NCI-H1417 (cell line): ENCODE measurements at places on chromosomes 16 and 17.

DNA sequence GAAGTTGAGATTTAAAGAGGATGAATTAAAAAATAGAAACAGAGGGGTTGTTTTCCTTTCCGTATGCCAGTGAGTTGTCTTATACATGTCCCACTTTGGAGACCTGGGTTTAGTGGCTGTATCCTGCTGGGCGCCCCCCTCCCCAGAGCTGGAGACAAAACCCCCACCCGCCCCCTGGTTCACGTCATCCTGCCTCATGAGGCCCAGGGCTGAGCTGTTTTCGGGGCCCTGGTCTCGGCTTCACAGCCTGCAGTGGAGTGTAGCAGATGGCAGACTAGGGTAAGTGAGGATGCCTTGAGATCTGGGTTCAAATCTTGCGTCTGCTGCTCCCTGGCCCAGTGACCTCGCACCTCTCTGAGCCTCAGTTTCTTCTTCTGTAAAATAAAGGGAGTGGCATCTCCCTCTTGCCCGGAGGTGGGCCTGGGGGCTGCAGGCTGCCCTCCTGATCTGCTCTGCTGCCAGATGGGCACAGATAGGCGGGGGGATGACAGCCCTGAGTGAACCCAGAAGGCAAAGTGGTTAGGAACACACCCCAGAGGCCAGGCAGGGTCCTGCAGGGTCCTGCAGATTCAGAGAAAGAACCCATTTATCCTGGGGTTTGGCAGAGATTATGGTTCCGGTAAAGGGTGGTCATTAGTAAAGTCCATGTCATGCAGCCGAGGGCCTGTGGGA, 45.1 kb downstream of the SOCS3 start:
- no peak for DNase-seq

DNA sequence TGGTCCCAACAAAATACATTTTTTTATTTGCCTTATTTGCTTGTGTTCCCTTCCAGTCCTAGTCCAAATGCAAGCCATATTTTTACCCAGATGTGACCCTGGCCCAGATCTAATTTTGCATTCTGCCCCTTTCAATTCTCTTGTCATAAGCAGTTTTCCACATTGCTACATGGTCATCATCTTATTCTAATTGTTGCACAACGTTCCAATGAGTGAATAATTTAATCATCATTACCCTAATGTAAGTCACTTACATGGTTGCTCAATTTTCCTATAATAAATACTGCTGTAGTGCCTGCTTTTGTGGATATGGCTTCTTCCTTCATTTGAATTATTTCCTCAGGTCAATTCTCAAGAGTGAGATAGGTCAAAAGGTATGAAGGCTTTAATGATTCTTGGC, 12.8 kb downstream of the RSAD1 start:
- DNase-seq, result no peak

- DNase-seq, result no peak
These were observed 70.0 kb downstream of the HS3ST3A1 start for GRCh38 chr17:13531721-13532120.

DNA sequence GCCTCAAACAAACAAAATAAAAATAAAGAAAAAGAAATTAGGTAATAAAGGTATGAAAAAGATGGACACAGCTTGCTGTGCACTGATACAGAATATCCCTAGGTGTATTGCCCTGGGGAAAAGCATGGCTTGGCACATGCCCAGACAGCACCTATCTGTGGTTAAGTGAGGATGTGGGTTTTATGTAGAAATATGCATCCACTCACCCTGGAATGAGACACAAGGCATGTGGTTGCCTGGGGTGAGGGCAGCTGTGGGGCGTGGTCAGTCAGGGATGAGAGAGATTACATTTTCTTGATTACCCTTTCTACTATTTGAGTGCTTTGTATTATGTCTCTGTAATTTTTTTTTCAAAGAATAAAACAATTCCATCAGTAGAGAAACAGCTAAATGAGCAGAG, 6.9 kb downstream of the PLLP start:
- DNase-seq, result no peak

- DNase-seq, result peak; percentile 84
These were observed 80.1 kb downstream of the DNAH17 start for GRCh38 chr17:78497115-78497540.

- no peak for DNase-seq
These were observed 52.1 kb upstream of the BPTF start for GRCh38 chr17:67773246-67773645.

GRCh38 chr17:27512031-27512430, 55.8 kb downstream of the KSR1 start:
- no peak for DNase-seq

- DNase-seq, result no peak
These were observed 114.4 kb downstream of the SOCS1 start for GRCh38 chr16:11141409-11142260.

DNA sequence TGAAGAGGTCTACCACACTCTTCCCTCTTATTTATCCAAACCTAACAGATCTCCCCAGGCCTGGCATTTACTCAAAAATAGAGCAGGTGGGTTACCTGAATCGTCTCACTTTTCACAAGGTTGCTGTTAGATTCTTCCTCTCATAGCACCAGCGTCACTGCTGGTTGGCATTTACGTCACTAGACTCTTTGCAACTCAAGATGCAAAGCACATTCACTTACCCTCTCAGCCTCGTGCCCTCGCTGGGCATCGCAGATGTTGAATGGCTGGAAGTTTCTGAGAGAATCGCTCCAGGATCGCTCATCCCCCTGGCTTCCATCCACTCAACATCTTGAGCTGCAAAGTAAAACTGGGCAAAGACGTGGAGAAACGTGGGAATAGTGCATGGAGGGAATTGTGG, 21.9 kb downstream of the GSG1L start:
- DNase-seq, result no peak

- DNase-seq, result no peak
These were observed 189.1 kb downstream of the CEP112 start for GRCh38 chr17:66002812-66003211.

GRCh38 chr17:53548252-53548651, 274.5 kb upstream of the KIF2B start:
- DNase-seq, result no peak

GRCh38 chr16:774086-775001, 13.8 kb downstream of the MSLN start:
- no peak for DNase-seq

DNA sequence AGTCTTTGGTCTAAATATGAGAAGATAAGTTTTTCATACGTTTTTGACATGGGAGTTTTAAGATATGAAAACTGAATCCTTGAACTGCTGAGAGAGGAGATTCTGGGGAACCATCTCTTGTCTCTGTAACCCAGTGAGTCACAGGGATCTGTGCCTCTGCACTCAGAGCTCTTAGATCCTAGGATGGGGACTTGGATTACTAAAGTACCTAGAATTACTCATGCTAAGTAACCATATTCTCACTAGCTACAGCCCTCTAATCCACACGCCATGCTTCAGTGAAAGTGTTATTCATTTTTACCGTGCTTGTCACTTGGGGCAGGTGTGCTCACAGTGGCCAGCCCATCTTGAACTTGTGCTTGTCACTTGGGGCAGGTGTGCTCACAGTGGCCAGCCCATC, 2.0 kb downstream of the MRM3 start:
- no peak for DNase-seq
